ENCODE measurements at places on chromosomes 7 and 10.
A peak's percentile ranks its signal among the peaks of the same experiment; 100 is the strongest.

DNA sequence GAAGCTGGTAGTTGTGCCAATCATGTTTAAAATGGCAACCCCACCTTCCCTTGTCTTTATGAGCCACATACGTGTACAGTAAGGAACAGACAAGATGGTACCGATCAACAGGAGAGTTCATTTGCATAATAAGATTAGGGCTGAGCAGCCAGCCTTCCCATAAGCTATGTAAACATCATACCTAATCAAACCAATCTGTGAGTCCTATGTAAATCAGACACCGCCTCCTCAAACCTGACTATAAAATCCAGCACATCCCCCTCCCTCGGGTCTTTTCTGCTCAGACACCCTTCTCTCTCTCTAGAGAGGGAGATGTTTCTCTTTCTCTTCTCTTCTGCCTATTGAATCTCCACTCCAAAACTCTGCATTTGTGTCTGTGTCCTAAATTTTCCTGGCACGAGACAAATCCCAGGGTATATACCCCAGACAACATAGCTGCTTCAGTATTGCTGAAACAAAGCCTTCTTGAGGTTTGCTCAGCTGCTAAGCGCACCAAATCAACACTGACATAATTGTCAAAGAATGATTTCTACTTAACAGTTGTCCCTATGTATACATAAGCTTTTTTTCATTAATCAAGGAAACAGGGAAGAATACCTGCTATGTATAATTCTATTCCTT, 279.2 kb downstream of the THSD7A start:
- no peak for DNase-seq

- DNase-seq = no peak
Observed at GRCh38 chr10:102661658-102662028, 17.4 kb downstream of the TRIM8 start.

- DNase-seq = no peak
Observed at GRCh38 chr7:32335107-32335506, 155.1 kb downstream of the LSM5 start.

GRCh38 chr10:8898745-8899330, 844.4 kb downstream of the GATA3 start:
- no peak for DNase-seq

GRCh38 chr7:33639552-33640197, 265.7 kb upstream of the BMPER start:
- no peak for DNase-seq

GRCh38 chr7:13069841-13070240, 382.4 kb downstream of the ARL4A start:
- no peak for DNase-seq

GRCh38 chr7:69187824-69188333, 410.4 kb upstream of the AUTS2 start:
- DNase-seq = no peak

DNA sequence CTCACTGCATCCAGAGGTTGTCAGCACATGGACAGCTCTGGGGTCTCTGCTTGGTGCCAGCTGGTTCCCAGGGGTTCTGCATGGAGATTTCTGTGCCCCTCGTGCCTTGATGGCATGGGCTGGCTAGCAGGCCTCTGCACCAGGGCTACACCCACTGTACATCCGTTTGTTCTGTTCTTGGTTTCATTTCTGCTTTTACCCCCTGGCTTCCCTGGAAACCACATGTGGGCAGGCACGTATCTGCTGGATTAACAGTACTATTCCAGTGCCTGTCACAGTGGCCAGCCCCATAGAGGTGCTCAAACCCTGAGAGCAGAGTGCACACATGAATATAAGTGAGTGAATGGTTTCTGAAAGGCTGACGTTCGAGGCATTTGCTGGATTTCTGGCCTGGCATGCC, 207.2 kb upstream of the GPR26 start:
- DNase-seq = no peak

- no peak for DNase-seq
Observed at GRCh38 chr7:12553416-12553815, 17.1 kb upstream of the SCIN start.

- no peak for DNase-seq
Observed at GRCh38 chr7:29270594-29271318, 76.2 kb downstream of the CHN2 start.

DNA sequence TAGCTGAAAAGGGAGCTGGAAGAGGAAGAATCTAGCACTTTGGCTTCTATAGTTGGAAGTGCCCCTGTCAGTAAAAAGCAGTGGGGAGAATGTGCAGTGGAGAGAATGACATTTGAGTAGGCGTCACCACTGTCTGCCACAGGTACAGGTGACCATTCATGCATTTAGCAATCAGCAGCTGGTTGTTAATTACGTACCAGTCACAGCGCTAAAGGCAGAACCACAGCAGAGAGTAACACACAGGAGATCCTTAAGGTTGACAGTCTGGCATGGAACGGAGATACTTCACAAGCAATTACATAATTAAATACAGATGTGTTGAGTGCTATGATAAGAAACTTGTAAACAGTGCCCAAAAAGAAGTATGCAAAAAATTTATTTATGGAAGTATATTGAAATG, 24.8 kb downstream of the C10orf67 start:
- DNase-seq = no peak

DNA sequence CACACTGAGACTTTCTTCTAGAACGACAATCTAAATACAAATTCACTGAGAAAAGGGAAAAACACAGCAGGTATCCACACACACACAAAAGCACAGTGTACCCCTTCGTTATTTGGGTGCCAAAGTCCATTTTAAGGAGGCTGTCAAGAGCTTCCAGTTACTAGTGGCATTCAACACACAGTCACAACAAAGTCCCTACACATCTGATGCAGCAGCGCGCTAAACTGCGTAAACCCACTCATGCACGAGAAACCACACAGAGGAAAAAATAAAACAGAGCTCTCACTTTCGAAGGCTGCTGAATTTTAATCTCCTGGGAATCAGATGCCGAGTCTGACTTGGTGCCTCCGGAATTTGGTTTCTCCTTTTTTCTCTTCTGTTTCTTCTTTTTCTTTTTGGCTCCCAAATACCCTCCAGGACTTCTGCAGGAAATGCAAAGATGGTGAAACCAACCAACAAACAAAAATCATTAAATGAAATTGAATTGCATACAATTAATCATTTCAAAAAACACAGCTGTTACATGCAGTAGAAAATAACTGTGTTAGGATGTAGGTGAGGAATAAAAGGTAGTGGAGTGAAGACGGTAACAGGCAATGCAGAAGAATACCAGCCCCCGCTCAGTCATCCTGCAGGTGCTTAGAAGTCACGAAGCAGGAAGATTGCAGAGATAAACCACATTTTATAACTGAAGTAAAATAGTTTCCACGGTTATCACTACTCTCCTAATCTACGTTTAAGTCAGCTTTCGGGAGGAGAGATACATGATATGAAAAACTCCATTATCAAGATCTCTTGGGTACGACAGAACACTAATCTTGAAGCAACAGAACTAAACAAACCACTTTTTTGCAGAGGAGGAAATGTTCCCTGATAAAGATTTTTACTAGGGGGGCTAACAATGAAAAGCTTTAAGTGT, 27.1 kb downstream of the NMT2 start:
- DNase-seq = no peak

DNA sequence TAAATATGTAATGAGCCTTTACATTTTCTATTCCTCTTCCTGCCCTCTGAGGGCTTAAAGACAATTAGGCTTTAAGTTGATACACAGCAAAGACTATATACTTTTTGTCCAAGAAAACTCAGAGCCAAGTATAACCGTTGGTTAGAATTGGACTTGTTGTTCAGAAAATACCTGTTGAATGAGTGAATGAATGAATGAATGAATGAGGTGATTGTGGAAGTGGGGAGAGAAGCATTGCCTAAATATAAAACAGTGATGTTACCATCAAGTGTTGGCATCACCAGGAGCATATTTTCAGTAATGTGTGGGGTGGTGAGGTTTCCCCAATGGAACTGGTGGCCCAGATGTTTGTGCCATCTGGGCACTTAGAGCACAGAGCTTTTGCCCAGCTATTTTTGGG, 106.9 kb downstream of the AOAH start:
- DNase-seq = no peak

- no peak for DNase-seq
Observed at GRCh38 chr10:130078120-130078519, 32.5 kb downstream of the C10orf143 start.

GRCh38 chr7:147547252-147547897, 1043.2 kb upstream of the C7orf33 start:
- no peak for DNase-seq

- no peak for DNase-seq
Observed at GRCh38 chr10:12262278-12262981, 66.4 kb downstream of the CDC123 start.

- no peak for DNase-seq
Observed at GRCh38 chr10:45470098-45471012, 96.3 kb downstream of the ALOX5 start.

- no peak for DNase-seq
Observed at GRCh38 chr7:43849047-43849446, 20.3 kb downstream of the MRPS24 start.

GRCh38 chr7:55030314-55030713, 11.5 kb downstream of the EGFR start:
- DNase-seq = no peak

GRCh38 chr7:136585954-136586670, 282.3 kb upstream of the CHRM2 start:
- no peak for DNase-seq

DNA sequence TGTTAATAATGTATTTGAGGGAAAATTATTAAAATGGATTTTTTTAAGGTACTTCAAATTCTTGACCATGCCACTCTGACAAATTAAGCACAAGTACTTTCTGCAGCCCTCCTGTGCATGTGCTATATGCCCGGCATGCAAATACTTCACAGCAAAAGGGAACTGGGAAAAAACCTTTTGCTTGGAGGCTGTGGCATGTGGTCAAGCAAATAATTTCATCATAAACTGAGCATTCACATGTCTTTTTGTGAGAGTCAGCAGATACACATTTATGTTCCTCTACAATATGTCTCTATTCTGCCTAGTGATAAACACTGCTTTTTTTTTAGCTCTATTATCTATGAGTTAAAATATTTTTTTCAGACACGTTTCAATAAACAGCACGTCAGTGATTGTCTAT, 53.7 kb upstream of the SEMA3A start:
- DNase-seq = no peak

GRCh38 chr10:118985576-118985975, 43.9 kb upstream of the NANOS1 start:
- DNase-seq = no peak

GRCh38 chr10:104922810-104923209, 281.7 kb downstream of the SORCS3 start:
- DNase-seq = no peak

GRCh38 chr7:76369018-76369417, 10.2 kb upstream of the YWHAG start:
- DNase-seq = no peak

GRCh38 chr10:106500925-106501525, 663.5 kb downstream of the SORCS1 start:
- no peak for DNase-seq

DNA sequence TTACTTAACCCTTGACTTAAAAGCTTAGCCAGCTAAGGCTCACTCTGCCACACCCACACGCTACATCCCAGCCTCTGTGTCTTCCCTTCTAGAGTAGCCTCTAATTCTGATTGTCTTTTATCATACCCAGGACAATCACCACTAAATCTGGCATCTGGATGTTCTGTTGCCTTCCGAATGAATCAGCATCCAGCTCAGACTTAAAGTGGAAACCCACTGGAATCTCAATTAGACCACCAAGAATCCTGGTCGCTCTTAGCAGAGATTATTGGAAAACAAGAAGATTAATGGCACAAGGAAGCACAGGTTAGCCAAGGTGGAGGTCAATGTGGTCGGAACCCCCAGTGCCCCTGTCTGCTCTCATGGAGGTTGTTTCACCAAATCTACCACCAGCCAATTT, 404.2 kb upstream of the FOXK1 start:
- DNase-seq = peak; percentile 49

GRCh38 chr7:2523941-2524807, 4.6 kb downstream of the LFNG start:
- DNase-seq = no peak

- DNase-seq = no peak
Observed at GRCh38 chr7:48537561-48537960, 366.3 kb downstream of the ABCA13 start.

DNA sequence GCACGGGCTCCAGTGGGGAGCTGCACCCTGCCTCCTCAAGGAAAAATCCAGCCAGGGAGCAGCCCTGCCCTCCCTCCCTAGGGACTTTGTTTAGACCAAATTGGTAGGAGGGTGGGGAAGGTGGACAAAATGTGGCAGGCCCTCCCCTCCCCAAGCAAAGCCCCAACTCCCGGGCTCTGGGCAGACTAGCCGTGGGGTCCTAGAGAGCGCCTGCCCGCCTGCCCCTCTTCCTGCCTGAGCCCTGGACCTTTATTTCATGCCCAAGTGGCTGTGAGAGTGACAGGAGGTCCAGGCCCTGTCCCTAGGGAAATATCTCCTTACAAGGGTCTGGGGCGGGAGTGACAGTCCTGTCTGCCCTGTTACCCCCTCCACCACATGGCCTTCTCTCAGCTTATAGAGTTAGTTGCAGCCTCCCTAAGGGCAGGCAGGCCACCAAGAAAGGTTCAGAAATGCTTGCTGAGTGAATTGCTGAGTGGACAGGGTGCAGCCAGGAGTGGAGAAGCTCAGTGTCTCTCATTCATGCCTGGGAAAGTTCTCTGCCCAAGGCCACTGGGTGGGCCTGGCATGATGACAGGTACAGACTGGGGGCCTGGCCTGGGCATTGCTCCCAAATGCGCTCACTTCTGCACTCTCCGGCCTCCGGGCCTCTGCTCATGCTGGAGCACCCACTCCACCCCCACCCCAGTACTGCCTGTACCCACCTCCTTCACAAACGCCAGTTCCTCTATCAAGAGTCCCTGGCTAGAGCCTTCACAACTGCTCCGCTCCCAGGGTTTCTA, 25.2 kb downstream of the DNAJB12 start:
- DNase-seq = no peak

- no peak for DNase-seq
Observed at GRCh38 chr7:40097728-40098127, 36.7 kb downstream of the MPLKIP start.

DNA sequence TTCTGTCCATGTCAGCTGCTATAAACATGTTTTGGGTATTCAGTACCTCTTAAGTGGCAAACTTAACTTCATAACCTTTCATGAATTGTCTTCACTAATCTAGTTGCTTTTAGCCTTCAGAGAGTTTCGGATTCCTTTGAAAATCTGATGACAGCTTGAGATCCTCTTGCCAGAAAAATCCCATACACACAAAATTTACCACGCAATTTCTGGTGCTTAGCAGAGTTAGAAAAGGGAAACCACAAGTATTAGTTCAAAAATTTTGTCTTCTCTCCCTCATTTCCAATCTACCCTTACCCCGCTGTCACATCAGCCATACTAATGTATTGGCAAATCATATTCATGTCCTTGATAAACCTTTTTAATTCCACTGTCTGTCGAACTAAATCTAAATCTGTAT, 72.7 kb upstream of the TMEM106B start:
- no peak for DNase-seq

Data from vagina (tissue), 2 donors.